Activated CD4-positive, alpha-beta T cell treated with anti-CD3 and anti-CD28 coated beads for 36 hours (primary cell): ENCODE measurements at places on chromosomes 7 and 10.
A peak's percentile ranks its signal among the peaks of the same experiment; 100 is the strongest.

DNA sequence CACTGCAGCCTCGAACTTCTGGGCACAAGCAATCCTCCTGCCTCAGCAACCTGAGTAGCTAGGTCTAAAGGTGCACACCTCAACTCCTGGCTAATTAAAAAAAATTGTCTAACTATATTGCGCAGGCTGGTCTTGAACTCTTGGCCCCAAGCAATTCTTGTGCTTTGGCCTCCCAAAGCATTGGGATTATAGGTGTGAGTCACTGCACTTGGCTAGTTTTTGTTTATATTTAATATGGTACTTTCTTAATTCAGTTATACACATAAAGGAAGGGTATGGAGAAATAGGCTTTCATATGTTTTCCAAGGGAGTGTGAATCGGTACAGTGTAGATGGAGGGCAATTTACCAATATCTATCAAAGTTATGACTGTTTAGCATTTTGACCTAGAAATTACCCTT lies 20.4 kb downstream of the NPVF start:
- DNase-seq, result no peak

DNA sequence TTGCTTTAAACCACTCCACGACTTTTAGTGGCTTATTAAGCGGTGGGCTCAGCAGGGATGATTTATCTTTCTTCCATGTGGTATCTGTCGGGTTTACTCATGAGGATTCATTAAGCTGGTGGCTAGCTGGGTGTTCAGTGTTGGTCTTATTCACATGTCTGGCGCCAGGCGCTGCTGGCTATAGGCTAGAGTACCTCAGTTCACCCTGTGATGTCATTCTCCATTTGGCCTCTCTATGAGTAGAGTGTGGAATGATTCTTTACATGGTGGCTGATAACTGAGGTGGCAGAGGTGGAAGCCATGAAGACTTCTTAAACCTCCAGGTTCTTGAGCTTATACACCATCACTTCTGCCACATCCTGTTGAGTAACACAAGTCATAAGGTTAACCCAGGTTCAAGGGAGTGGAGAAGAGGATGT lies 115.4 kb downstream of the MLLT10 start:
- DNase-seq, result peak; percentile 31

DNA sequence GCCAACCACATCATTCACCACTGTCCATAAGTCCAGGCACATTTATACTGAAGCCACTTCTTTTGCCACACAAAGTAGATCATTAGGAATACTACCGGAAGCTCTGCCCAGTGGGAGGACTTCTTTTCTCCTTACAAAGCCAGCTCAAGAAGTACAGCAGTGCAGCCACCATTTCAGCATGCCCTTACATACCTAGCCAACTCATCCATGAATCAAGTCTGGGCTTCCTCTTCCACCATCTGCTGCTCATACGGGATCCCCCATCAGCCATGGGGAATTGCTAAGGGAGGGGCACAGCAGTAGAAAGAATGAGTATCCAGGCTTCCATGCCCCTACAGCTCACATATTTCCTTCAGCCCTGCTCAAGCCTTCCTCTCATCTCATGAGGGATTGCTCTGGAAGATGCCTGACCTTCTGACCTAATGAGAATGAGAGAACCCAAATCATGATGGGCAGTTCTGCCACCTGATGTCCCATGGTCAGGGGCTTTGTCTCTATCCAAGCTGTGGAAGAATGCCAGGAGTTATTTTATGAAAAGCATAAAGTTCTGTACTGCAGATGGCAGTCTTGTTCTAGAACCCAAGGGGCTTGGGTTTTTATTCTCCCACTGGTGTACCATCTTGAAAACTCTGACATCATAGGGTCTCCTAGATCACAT lies 39.5 kb downstream of the ACSM6 start:
- no peak for DNase-seq

DNA sequence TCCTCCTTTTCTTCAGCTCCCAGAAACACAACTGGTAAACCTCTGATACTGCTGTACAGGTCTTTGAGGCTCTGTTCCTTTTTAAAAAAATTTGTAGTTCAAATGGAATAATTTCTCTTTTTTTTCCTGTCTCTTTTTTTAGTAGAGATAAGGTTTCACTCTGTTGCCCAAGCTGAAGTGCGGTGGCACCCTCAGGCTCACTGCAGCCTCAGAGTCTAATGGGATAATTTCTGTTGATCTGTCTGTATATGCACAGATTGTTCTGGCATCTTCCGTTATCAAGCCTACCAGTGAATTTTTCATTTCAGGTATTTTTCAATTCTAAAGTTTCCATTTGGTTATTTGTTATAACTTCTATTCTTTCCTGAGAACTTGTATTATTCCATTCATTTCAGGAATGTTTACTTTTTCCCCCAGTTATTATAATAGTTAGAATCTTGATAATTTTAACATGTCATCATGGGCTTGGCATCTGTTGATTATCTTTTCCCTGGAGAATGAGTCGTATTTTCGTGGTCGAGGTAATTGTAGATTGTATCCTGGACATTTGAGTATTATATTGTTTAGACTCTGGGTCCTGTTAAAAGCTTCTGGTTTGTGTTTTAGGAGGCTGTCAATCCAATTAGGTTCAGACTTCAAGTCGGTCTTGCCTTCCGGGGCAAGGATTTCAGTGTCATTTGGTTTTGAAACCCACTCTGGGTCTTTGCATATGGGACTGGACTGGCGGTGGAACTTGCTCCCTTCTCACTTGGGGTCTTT lies 24.5 kb downstream of the CRCP start:
- DNase-seq, result no peak

DNA sequence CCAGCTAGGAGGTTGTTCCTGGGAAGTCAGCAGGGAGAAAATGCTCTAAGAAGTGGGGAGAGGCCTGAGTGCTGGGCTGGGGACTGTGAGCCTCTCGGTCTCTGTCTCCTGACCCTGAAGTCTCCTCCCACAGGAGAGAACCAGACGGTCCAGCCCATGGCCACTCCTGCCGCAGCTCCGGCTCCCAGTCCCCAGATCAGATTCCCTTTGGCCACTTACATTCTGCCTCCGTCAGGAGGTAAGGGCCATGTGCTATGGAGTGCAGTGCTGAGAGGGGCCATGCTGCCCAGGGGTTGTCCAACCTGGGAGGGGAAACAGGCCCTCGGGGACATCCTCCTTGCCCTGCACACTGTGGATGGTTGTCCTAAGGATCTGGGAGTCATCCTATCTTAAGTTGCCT lies 21.3 kb upstream of the ZNF467 start:
- no peak for DNase-seq

- no peak for DNase-seq
Measured at GRCh38 chr10:77506517-77507200, 130.9 kb downstream of the KCNMA1 start.

DNA sequence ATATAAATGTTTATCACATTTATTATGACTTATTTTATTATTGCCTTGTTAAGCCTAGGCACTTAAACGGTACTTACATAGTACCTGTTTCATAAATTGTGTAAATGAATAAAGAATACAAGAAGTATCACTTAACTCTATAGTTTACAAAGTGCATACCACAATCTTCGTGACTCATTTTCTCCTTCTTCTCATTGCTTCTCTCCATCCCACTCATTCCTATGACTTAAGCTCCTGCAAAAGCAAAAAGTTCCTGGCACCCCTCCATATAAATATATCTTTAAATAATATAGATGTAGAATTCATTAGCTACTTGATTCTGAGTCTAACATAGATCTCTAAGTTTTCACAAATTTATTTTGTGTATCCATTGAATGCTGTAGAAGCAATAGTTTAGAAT lies 1382.0 kb upstream of the CELF2 start:
- no peak for DNase-seq

GRCh38 chr7:78968951-78969350 lies 484.5 kb downstream of the MAGI2 start:
- no peak for DNase-seq

- DNase-seq, result no peak
Measured at GRCh38 chr7:159027789-159028507, 116.7 kb downstream of the VIPR2 start.

DNA sequence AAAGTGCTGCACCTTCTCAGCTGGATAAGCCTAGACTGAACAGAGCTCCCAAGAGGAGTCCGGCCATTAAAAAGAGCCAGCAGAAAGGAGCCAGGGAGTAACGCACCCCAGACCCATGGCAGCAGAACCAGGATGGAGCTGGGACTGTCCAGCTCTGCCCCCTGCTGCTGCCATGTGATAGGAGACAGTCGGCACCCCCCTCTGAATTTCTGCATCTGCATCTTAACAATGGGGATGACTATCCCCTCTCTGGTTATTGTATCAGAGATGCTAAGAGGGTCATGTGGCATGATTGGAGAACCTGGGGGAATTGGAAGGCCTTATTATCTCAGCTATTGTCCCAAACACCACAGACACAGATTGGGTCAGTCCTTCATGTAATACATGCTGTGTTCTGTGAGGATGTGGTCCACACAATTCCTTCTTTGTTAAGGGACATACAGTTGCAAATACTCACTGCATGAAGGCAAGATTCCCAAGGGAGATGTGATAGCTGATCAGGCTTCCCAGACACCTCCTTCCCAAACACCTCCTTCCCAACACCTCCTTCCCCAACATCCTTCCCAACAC lies 29.3 kb downstream of the PLEKHS1 start:
- peak; percentile 18 for DNase-seq

DNA sequence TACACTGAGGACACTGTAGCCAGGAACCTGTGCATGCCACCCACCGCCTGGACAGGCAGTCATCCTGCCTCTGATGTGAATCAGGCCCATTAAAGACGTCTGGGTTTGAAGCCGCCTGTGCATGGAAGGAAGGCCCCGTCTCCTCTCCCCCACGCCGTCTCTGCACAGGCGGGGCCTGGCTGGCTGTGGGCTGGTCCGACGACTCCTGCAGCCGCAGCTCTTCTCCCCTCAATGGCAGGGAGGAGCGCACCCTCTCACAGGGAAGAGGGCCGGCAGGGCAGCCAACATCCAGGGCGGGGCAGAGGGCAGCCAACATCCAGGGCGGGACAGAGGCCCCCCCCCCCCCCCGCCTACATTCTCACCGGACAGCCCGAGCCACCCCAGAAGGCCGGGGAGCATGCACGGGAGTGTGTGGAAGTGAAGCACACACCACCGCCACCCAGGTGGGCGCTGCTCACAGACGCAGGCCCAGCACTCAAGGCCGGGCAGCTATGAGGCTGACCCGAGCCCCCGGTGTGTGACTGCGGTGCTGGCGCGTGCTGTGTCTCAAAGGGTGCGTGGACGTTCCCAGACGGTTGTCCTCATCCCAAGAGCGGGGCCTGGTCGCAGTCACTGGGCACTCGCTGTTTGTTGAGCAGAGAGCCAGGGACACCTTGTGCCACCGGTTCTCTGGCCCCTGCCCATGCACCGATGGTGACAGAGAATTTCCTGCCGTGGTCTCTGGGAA lies 19.1 kb downstream of the DPYSL4 start:
- DNase-seq, result no peak

DNA sequence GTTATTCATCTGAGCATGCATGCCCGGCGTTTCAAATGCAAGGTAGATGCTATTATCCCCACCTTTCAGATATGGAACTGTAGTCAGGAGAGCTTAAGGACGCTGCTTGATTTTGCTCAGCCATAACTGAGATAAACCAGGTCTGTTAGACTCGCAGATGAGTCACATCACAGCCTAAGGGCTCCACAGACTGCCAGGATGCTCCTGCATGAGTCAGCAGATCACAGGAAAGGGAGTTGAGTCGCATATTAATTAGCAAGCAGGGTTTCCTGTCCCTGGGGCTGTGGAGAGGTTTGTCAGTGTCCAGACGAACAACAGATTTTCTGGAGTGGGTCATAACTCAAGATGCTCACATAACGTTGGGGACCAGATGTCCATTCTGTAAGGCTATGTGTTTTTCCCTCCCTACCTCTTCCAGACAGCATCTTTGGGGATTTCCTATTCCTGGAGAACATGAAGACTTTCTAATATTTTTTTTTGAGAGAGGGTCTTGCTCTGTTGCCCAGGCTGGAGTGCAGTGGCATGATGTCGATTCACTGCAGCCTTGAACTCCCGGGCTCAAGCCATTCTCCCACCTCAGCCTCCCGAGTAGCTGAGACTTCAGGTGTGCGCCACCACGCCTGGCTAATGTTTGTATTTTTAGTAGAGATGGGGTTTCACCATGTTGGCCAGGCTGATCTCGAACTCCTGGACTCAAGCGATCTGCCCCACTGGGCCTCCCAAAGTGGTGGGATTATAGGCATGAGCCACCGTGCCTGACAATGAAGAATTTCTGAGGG lies 36.7 kb downstream of the PFKFB3 start:
- DNase-seq, result peak; percentile 84

GRCh38 chr7:19098510-19098909 lies 18.9 kb downstream of the TWIST1 start:
- DNase-seq, result no peak

- no peak for DNase-seq
Measured at GRCh38 chr7:95481271-95482165, 4.2 kb upstream of the ASB4 start.

- peak; percentile 78 for DNase-seq
Measured at GRCh38 chr7:5824297-5824610, 42.8 kb upstream of the RNF216 start.

DNA sequence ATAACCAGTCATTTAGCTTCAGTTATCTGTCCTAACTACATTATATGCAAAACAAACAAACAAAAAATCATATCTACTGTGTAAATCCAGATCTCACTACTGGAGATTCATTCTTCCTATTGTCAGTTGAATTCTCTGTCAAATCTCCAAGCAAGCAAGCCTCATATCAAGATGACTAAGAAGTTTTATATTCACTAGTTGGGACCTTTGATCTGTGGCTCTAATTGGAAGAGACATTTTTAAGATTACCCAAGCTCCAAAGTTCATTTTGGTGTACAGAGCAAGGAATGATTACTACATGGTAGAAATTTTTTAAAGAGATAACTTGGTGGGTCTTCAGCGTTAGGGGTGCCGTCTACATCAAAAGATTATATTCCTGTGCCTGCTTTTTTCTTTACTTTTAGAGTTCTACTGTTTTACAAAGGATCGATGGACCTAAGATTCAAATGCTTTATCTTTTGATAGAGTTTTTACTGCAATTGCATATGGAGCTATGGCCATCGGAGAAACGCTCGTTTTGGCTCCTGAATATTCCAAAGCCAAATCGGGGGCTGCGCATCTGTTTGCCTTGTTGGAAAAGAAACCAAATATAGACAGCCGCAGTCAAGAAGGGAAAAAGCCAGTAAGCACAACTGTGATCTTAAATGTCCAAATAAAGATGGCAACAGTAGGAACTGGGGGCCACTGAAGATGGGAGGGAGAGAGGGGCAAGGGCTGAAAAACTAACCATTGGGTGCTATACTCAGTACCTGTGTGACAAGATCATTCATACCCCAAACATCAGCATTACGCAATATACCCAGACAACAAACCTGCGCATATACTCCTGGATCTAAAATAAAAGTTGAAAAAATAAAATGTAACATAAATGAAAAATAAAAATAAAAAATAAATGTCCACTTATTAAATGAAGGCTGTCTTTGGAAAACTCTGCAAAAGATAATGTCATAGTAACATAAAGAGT lies 47.9 kb downstream of the SP8 start:
- DNase-seq, result no peak

DNA sequence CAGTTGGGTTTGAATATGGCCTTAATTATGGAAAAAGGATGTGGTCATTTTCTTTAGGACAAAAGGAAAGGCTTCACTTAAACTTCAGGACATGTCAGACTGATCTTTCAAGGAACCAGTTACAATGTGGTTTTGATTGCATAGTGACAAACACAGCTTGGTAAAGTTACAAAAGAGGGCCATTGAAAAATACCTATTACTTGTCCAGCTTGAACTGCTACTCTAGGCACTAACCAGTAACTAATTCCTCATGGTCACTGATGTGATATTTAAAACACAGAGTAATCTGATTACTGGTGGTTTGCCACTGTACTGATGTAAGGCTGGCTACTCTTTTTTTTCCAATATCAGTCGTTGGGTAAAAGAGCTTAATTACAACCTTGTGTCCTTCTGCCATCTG lies 22.6 kb downstream of the TES start:
- DNase-seq, result no peak
